Cortex of kidney (tissue), 1 donor: ENCODE measurements at places on chromosomes 4 and X.

DNA sequence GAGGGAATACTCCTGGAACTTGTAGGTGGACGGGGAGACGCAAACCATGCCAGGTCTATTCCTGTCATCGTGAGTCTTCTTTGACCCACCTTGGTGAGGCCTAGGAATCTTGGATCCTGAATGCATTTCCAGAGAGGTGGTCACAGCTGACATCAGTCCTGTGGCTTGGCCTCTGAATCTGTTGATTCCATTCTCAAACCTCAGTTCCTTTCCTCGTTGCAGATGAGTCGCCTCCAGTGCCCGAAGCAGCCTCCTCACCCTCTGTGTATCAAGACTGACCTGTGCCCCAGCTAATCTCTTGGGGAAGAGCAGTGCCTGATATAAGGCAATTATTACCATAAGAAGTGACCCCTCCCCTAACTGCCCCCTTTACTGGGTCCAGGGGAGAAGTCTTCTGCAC, 118.1 kb downstream of the SMIM20 start:
- no peak for DNase-seq

GRCh38 chr4:126890383-126890782, 742.4 kb upstream of the INTU start:
- DNase-seq, result no peak

- no peak for DNase-seq
Observed at GRCh38 chrX:153477901-153478300, 7.5 kb upstream of the HAUS7 start.

GRCh38 chrX:150512461-150512901, 55.9 kb upstream of the MTM1 start:
- DNase-seq, result no peak

DNA sequence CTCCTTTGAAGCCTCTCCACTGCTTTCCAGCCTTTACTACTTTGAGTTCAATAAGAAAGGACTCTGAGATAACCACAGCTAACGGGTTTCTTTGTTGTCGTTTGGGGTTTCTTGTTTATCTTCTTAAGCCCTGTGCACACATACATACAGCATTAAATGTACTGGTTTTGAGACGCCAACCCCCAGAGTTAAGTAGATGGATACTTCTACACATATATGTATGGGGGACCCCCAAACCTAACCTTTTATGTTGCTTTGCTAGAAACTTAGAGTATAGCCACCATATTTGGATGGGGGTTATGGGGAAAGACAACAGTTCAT, 697 bp downstream of the CEP135 start:
- no peak for DNase-seq

DNA sequence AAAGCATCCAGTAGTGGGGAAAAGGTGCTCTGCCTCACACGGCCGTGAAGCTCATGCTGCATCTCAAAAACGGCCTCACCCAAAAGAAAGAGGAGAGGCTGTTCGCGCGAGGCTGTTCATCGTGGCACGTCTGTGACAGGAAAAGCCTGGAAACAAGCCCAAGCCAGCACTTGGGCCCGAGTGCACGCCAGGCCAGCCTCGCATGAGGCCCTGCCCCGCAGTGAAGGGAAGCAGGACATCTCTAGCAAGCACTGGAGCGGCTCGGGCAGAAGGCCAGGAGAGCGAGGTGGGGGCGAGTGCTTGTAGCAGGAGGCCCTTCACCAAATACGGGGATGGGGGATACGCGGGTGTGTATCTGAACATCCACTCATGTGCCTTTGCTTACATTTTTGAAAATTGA, 39.9 kb upstream of the MXD4 start:
- DNase-seq, result no peak

- DNase-seq, result no peak
Observed at GRCh38 chr4:39889226-39889625, 88.5 kb downstream of the PDS5A start.

DNA sequence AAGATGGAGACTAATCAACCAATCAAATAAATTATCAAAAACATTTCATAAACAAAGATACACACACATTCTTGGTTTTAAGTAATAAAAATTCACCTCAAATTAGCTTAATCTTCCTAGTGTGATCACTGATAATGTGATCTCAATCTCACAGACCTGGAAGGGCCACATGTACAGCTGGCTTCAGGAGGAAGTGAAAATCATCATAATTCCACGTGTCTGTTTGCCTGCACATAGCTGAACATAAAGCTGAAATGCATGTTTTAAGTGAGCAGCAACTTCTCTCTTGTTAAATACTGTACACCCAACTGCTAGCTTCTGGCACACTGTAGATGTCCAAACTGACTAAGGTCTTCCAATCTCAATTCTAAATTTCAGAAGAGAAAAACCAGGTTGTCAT, 53.8 kb downstream of the ARHGAP6 start:
- DNase-seq, result no peak

GRCh38 chr4:70680934-70681333, 7.4 kb upstream of the UTP3 start:
- DNase-seq, result no peak

- no peak for DNase-seq
Observed at GRCh38 chr4:182400790-182401189, 157.6 kb downstream of the TENM3 start.

GRCh38 chrX:102835504-102836146, 101.4 kb upstream of the RAB40AL start:
- no peak for DNase-seq

- DNase-seq, result no peak
Observed at GRCh38 chrX:107577933-107578332, 50.4 kb upstream of the PRPS1 start.

GRCh38 chr4:24274381-24274941, 309.9 kb downstream of the DHX15 start:
- no peak for DNase-seq

GRCh38 chr4:8402640-8403039, 37.9 kb downstream of the ACOX3 start:
- DNase-seq, result no peak

DNA sequence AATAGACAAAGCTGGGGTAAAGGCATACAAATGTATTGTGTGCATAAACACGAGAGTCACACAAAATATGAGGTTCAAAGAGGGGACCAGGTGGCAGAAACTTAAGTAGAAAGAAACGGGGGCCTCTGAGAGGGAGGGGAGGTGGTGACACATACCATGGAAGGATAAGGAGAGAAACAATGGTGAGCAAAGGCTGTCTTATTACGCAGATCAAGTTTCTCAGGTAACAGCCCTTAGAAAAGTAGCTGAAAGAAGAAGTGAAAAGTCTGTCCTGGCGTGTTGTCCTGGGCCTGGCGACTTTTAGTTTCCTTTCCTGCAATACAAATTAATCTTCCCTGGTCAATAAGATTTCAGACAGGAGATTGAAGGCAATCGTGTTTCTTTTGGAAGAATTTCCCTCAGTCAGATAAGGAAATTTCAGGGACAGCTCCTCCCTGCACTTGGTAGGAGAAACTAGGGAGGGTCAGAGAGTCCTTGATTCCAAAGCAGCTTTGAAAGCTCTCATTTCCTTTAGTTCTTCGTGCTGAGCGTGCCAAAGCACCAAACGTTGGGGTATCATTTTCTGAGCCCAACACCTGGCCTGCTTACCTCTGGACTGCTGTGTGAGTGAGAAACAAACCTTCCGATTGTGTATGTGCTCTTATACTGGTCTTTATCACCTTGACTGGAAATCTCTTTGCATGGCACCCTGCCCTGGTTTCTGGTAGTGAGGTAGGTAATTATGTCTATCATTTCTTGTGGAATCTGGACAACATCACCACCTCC, 676.7 kb upstream of the LCORL start:
- DNase-seq, result no peak

- no peak for DNase-seq
Observed at GRCh38 chr4:69727426-69727825, 33.0 kb downstream of the SULT1B1 start.

DNA sequence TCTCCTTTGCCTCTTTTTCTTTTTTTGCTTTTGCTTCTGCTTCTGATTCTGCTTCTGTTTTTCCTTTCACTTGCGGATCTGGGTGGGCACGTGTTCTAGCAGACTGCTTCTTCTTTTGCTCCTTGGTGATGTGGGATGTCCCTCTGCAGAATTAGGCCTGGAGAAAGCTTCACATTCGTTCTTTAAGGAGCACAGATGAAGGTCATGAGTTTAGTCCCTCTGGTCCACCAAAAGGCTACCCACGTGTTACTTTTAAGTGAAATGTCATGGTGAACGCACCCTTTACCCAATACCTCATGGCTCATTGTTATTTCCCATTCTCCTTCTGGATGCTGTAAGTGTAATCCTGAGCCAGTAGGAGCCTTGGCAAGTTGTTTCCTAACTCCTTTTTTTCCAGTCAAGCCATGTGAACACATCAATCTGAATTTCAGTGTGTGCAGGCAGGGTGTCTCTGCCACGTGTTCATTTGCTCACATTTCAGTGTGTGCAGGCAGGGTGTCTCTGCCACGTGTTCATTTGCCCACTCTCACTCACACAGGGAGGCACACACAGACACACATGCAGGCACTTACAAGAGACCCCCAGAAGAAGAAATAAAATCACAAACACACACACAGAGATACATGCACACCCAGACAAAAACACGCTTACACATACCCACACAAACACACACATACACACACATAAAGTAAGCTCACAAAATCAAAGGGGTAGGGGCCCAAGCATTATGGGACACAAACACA, 36.9 kb downstream of the NBDY start:
- no peak for DNase-seq

GRCh38 chr4:107166181-107166580, 130.1 kb upstream of the DKK2 start:
- no peak for DNase-seq

- no peak for DNase-seq
Observed at GRCh38 chr4:3328814-3329663, 36.2 kb downstream of the RGS12 start.

GRCh38 chr4:93132631-93133030, 695.9 kb upstream of the ATOH1 start:
- no peak for DNase-seq

- DNase-seq, result no peak
Observed at GRCh38 chr4:15374656-15375055, 53.2 kb upstream of the C1QTNF7 start.

DNA sequence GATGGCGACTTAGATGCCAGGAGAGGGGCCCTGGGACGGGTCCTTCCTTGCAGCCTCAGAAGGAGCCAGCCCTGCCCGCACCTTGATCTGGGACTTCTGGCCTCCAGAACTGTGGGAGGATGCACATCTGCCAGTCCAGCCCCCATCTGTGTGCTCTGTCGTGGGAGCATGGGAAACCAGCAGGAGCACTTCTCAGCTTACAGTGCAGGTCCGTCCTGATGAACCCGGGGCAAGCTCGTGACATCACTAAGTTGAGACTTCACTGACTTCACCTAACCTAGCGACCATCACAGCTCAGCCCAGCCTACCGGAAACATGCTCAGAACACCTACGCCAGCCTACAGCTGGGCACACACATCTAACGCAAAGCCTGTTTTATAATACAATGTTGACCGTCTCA, 38.1 kb downstream of the ABLIM2 start:
- no peak for DNase-seq

DNA sequence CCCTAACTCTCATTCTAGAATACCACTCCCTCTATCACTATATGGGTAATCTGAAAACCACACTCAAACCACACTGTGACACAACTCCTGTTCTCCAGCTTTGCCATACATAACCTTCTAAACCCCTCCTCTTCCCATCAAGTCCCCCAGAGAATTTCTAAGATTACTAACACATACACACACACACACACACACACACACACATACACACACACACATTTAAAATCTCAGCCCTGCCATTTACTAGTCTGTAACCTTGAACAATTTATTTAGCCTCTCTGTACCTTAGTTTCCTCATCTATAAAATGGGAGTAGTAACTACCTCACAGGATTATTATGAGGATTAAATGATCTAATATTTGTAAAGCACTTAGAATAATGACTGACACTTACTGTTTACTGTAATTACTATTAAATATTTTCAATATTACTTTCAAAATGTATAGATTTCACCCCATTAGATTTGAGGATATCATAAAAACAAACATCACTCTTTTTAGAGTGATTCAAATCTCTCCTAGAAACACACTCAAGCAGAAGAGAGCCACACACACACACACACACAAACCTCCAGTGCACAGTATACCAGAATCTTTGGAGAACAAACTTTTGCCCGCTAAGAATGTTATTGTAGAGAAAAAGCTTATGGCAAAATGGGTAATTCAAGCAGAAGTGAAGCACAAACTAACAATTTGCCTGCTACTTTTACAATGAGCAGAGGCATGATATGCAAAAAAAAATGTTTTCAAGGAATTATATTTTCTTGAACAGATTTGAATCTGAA, 3.8 kb downstream of the ANKRD50 start:
- no peak for DNase-seq

- no peak for DNase-seq
Observed at GRCh38 chrX:40240844-40241243, 143.1 kb upstream of the BCOR start.

GRCh38 chr4:75950213-75950815, 9.5 kb upstream of the NAAA start:
- DNase-seq, result no peak

- no peak for DNase-seq
Observed at GRCh38 chrX:1403228-1403627, 11.3 kb upstream of the SLC25A6 start.

DNA sequence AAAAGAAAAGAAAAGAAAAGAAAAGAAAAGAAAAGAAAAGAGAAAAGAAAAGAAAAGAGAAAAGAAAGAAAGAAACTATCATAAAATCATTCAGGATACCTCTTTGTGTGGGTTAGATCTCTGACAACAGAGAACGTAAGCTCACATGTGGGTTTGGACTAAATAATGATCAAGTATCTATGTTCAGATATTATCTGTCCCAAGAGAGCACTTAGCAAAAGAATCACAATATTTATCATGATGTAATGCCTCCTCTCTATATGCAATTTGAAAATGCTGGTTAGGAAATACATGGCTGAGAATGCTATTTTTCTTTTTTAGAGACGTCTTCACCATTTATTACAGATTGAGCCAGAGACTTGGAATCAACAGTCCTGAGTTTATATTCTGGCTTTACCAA, 191.3 kb downstream of the KCNIP4 start:
- no peak for DNase-seq

DNA sequence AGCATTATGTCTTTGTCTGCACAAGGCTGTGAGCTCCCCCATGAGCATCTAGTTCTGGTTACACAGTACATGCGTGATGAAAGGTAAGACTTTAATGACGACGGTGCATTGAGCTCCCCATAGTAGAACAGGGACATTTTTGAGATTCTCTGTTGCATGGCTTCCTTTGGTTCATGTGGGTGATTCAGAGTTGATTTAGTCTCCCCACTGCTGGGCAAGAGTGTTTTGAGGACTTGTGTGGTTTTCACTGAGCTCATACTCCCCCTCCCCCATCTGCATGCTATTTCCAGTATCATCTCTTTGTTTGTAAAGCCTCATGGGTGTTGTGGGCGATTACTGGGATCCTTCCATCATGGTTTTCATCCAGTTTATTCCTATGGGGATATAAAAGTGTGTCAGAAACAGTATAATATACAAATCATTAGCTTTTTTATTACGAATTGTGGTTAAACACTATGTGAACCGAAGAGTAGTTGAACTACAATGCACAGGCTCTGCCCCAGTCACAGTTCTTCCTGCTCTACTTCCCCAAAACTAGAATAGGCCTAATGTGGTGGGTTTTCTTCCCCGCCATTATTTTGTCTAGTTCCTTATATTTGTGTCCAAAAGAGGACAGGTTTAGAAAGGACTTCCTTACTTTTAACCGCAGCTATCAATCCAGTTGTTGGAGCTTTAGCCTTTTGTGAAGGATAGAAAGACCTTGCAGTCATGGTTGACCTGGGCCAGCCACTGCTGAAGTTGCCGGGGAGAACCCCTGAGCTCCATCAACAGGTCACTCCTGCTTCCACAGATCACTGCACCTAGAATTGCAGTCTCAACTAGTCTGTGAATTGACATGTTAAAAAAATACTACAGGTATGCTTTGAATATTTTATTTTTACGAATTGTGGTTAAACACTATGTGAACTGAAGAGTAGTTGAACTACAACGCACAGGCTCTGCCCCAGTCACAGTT, 30.4 kb downstream of the KIT start:
- DNase-seq, result no peak
